ENCODE measurements at places on chromosomes 4 and X.

DNA sequence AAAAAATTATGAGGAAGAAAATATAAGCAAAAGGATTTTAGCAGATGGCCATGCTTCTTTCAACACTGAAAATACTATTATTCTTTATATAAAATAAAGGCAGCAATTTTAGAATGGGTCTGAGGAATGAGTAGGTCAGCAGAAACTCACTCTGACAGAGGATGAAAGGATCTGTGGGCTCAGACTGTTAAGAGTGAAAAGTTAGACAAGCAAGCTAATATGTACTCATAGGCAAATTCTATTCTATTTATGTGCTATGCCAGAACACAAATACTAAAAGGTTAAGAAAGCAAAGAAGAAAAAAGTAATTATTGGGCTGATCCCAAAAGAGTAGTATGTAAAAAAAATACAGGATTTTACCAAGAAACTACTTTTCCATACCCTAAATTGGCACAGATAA is 13.9 kb downstream of the LCORL start:
- DNase-seq, result no peak

GRCh38 chr4:62450740-62451139 is 1250.6 kb downstream of the ADGRL3 start:
- DNase-seq, result no peak

- DNase-seq, result no peak
These were observed 4.6 kb upstream of the PIN4 start for GRCh38 chrX:72176981-72177380.

- DNase-seq, result no peak
These were observed 84.1 kb upstream of the CT45A1 start for GRCh38 chrX:135629342-135629741.

GRCh38 chrX:125288343-125288742 is 31.3 kb upstream of the TEX13C start:
- no peak for DNase-seq

DNA sequence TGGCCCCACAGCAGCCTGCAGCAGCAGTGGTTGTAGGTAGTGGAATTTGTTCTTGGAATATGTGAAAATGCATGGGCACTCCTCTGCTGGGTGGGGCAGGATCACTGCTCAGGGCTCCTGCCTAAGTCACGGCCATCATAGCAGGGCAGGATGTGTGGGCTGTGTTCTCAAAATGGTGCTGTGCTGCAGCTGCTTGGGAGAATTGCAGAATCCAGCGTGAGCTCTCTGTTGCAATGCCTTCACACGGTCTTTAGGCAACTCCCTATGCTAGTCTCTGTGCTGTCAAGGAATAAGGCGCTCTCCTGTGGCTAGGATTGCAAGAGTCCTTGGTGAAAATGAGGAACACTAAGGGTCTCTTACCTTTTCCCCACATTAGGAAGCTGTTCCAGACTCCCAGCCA is 42.9 kb downstream of the F8 start:
- DNase-seq, result no peak

Data from A673 (cell line).